SJSA1 (cell line): ENCODE measurements at places on chromosomes 2 and 18. TPM values are rescaled to one million over a fixed set of nuclear protein-coding genes. Genes with fewer than 3 reads are reported as not detected.

- DNase-seq, result no peak
Observed at GRCh38 chr2:57549642-57550102, 496.9 kb upstream of the VRK2 start.

- peak; percentile 70 for DNase-seq
Observed at GRCh38 chr2:636641-637405, 40.4 kb downstream of the TMEM18 start.

GRCh38 chr2:30656079-30656478 lies 151.2 kb downstream of the CAPN13 start:
- DNase-seq, result no peak

The TEX51 gene
- not detected in 2 replicates for total RNA-seq

The STPG4 gene
- total RNA-seq, result not detected in 2 replicates
